ENCODE measurements at places on chromosomes 2 and 18. TPM values are rescaled to one million over a fixed set of nuclear protein-coding genes. Genes with fewer than 3 reads are reported as not detected.

GRCh38 chr2:189308056-189308790 lies 128.7 kb upstream of the COL5A2 start:
- no peak for DNase-seq

Gene SLC4A3
- 5.4 TPM for total RNA-seq

GRCh38 chr2:29582062-29582461 lies 339.3 kb downstream of the ALK start:
- DNase-seq = no peak

- no peak for DNase-seq
These were observed 47.0 kb downstream of the RAPGEF4 start for GRCh38 chr2:172782506-172783164.

Gene PDK1
- total RNA-seq = 38.7 TPM

DNA sequence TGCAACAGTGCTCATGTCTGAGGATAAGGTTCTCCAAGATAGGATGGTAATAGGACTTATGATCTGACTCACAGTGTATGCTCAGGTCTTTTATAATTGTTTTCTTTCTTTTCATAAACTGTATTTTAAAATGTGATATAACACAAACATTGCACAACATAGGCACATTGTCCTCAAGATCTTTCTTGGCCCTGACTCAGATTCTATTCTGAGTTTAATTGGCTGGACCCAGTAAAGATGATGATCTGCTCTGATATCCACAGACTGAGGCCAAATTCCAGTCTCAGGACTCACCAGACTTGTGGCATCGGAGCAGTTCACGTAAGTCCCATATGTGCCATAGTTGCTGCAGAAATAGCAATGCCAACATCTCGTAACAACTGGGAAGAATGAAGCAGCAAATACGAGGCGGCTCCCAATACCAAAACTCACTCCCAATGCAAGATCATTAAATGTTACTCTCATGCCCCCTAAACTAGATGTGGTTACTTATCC lies 448.9 kb upstream of the SLC14A2 start:
- no peak for DNase-seq

DNA sequence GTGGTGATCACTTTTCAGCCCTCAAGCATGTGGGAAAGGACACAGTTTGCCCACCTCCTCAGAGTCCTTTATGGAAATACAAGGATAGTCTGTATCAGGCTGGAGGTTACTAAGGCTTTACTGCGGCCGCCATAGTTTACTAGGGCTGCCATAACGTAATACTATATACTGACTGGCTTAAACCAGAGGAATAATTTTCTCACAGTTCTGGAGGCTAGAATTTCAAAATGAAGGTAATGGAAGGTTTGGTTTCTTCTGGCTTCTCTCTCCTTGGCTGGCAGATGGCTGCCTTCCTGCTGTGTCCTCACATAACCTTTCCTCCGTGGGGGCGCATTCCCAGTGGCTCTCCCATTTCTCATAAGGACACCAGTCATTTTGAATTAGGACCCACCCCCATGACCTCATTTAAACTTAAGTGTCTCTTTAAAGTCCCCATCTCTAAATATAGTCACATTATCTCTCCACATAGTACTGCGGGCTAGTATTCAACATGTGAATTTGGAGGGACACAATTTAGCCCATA lies 12.5 kb upstream of the ATIC start:
- DNase-seq = no peak

GRCh38 chr2:73561422-73561821 lies 80.8 kb downstream of the NAT8 start:
- DNase-seq = no peak

DNA sequence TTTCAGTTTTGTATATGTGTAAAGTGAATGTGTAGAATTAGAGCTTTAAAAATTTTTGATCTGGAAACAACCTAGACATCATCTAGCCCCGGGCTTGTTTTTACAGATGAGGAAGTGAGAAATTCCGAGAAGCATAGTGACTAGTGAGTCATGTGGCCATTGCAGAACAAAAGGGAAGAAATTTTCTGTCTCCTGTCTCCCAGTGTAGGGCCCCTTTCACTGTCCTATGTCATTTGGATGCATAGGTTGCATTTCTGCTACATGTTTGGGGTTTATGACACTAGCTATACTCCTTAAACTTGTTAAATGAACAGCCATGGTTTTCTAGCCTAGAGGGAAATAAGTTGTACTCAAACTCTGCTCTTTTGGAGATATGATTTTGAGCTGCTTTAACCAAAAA lies 84.6 kb downstream of the PLCL1 start:
- no peak for DNase-seq

DNA sequence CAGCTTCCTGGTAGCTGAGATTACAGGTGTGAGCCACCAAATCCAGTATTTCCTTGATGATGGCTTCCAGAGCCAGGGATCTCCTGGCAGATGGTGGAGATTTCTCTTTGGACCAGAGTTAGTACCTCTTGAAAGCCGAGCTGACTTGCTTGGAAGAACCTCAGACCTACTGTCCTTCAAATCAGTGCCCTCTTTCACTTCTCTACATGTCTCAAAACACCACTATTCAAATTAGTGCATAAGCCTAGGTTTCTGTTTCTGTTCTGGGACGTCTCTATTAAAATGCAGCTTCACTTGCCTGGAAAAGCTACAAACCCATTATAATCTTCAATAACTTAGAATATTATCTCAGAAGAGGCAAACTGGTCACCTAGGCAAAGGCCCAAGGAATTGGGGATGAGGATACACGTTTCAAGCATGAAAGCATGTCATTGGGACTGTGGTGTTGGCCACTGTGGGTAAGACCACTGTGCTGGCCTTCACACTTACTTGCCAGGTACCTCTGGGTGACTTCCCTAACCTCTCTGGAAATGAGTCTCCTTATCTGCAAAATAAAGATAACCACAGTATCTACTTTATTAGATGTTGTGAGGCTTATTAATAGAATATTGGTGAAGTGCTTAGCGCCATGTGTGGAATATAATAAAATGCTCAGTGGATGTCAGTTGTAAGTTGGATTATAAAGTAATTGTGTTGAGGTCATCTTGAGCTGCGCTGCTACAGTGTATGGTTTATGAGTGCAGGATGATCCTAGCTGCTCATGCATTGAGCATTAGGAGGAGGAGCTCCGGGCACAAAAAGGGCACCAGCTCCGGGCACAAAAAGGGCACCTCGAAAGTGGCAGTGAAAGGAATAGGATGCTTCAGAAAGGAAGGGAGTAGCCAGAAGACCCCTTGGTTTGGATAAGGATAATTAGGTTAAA lies 84.5 kb downstream of the DOCK10 start:
- no peak for DNase-seq

Gene LBH
- total RNA-seq = 105 TPM

DNA sequence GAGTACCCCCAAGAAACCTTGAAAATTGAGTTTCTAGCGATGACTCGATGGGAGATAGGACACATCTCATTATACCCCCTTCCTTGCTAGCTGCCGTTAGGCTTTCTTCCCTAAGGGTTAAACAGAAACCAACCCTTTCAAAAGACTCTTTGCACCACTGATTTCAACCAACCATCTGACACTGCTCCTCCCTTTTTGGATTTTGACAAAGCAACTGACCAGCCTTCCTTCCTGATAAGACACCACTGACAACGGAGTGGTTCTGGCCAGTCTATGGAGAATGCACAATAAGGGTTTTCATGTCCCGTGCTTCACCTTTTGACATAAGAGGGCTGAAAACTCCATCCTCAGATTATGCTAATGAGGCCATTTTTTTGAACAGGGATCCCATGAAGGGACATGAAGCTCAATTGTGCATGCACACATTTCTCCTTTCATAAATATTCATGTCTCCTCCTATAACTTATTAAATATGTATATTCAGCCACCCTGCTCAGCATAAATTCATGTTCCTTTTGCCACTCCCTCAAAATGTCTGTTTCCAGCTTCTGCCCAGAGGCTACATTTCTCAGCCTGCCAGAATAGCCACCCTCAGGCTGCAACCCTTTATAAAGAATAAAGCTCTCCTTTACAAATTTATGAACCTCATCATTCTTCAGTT lies 52.8 kb upstream of the SLC35F5 start:
- no peak for DNase-seq

DNA sequence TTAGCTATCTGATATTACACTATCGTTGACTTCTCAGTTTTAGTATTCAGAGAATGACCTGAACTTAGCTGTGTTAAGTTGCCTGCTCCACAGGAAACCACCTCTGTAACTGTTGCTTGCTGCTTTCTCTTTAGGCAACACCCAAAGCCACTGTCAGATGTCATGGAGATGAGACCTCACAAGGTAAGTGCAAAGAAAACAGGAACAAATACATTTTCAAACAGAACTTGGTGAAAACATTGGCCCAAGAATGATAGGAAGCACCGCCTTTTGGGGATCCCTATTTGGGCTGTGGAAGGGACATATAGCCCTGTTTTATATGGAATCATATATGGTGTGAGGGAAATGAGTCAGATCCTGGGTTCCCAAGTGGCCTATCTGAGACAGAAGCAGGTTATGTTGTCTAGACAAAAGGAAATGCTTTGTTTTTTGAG lies 143.4 kb downstream of the UBE2E3 start:
- DNase-seq = no peak

Gene CRYGD
- total RNA-seq = not detected

DNA sequence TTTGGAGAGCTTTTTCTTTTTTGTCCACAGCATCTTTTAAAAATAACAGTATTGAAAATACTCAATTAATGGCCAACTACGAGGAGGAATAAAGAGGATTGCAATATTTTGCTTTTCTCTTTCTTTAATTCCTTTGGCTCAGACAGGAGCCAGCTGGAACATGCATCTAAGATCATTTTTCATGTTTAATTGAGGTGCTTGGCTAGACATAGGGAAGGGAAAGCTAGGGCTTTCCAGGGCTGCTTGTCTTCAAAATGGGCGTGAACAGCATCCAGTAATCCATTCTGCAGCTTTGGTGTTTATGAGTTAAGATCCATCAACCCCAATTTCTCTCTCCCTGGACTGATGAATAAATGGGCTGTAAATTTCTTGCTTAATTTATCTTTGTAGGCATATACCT lies 323.0 kb downstream of the PTPRM start:
- no peak for DNase-seq

Gene ACMSD
- not detected for total RNA-seq

- no peak for DNase-seq
These were observed 387.9 kb downstream of the SETBP1 start for GRCh38 chr18:45068400-45069094.

DNA sequence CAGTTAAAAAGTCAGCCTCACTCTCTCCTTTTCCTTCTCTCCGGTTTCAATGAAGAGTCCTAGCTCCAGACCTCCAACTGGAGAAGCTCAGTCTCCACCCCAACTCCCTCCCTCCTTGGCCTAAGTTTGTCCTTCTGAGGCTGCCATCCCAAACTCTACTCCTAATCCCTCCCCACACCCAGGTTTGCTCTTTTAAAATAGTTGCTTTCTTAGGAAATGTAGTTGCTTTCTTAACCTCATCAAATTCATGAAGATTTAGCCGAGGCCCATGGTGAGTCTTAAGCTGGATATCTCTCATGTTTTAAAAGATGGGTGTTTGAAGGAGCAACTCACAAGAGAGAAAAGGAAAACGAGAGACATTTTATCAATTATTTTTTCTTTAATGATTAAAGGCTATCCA lies 937 bp upstream of the LANCL1 start:
- DNase-seq = peak; percentile 48

Gene PTPRN
- 0.39 TPM for total RNA-seq

DNA sequence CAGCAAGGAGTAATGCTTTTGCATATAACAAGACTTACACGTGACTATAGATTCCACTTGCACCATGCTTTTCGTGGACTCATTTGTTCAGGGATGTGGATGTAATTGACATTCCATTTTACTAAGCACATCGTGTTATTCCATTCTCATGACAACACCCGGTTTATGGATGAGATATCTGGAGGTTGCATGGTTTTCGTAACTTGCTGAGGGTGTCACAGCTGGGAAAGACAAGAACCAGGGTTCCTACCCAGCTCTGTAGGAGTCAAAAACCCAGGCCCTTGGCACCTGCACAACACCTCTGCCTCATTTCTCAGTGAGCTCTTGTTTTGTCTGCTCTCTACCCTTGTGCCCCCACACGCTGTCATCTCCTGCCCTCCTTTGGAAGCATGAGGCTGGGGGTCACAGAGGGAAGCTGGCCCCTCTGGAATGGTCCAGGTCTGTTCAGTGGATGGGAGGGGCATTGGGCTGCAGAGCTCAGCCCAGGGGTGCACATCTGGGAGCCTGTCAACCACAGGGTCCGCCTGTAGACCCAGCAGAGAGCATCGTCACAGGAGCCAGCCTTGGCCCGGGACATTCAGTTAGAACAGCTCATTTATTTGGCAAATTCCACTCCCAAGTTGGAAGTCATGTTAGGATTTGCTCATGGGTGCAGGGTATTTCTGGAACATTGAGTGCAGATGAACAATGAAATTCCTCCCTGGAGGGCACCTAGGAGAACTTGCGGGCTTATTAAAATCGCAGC lies 120.1 kb upstream of the TWIST2 start:
- DNase-seq = peak; percentile 89

Gene RAMP1
- total RNA-seq = 109 TPM

Gene CD8B2
- total RNA-seq = 0.09 TPM

DNA sequence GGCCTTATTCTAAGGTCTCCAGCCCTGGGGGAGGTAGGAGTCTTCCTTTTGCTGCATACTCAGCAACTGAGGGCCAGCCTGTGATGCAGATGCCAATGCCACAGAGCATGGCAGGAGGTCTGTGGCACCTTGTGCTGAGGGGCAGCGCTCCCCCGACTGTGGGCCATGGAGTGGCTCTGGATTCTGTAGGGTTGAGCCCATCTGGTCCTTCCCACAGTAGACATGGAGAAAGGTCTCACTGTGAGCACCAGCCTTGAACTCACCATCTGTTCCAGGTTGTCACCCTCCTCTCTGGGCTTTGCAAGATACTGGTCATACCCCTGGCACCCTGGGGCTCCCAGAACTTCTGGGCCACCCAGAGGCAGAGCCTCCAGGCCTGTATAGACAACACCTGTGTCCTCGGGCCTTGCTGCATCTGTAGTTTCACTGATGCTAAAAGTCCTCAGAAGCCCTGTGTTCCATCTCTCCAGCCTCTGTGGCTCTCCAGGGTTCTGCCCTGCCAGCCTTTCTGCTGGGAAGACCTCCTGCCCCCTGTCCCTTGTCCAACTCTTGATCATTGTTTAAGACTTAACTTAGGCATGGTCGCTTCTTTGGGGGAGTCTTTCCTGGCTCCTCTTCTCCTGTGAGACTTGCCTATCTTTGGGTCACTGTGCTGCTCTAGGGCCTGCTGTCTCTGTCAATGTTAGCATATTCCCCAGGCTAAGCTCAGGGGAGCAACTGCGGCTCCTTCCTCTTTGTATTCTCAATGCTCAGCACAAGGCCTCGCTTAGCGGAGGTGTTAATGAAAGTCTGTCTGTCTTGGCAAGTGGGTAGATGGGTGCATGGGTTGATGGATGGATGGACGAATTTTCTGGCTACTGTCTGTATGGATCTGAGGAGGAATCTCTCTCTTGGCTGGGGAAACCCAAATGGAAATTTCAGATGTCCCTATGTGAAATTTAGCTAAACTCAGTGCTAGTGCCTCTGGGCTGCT lies 160.9 kb downstream of the DYSF start:
- peak; percentile 28 for DNase-seq

Gene DCDC2C
- not detected for total RNA-seq
